ENCODE measurements at places on chromosomes 3 and 15.

DNA sequence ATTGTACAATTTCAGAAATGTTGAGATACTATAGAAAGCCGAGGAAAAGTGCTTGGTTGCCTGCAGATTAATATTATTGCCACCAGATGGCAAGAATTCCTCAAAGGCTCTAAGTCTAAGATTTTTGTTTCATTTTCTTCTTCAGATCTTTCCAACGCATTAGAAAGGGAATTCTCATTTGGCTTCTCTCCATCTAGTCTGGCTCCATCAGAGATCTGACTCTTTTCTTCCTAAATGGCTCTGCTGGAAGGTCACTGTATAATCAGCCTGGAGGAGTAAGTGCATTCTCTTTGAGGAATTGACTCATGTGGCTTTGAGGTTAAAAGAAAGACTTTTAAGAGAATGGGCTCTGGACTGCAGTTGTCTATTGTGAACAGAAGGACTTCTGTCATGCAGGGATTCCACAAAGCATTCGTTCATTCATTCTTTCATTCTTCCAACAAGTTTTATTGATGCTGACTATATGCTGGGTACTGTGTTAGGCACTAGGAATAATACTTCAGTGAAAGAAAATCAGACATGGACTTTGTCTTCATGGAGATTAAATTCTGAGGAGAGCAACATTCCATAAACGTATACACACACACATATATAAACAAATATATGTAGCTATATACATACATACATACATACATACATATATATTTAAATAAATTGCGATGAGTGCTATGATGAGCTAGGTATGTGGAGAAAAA, 55.3 kb downstream of the SLC28A2 start:
- no peak for DNase-seq

GRCh38 chr15:55741833-55742497, 987 bp downstream of the PRTG start:
- no peak for DNase-seq

DNA sequence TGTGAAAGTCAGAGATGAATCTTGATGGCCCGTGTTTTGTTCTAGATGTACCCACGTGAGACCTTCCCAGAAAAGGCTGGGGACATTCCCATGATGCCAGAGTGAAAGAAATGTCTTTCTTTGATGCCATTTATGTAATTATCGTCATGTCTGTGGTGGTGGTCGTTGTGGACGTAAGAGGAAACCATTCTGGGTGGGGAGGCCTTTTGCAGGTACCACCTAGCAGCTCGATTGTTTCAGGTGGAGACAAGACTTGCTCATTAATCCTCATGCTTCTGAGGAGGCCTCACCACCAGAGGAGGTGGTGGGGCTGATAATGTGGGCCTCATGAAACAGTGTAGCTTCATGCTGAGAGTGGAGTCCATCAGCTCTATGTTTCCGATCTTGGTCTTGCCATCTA, 58.1 kb upstream of the USP3 start:
- no peak for DNase-seq

DNA sequence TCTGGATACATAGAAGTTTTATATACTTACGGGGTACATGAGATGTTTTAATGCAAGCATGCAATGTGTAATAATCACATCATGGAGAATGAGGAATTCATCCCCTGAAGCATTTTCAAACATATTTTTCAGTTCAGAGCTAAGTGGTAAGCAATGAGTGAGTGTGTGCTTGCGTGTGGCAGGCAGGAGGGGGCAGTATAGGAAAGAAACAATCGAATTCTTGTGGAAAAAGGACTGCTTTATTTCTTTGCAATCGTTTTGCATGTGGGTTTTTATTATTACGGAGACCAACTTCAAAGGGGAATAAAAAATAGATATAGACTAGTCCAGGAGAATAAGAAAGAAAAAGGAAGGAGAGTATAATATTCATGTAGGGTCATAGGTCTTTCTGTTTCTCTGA, 271.6 kb downstream of the CHL1 start:
- DNase-seq: no peak

DNA sequence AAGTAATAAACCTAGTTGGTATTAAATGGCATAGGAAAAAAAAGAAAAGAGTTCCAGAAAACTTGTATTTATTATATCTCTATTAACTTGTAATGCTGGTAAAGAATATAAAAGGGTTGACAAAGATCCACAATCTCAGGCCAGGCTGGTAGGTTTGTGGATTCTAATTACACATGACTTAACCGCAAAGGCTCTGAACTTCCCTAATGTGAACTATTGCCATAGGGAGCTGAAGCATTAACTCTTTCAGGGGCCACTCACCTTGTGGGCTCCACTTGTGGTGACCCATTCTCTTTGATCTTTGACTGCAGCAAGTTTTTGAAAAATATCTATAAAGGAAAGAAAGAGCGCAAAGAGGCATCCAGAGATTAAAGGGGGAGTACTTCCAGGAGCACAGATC, 58.5 kb downstream of the NEK10 start:
- no peak for DNase-seq
